ENCODE measurements at places on chromosomes 7 and 10. TPM values are rescaled to one million over a fixed set of nuclear protein-coding genes. Genes with fewer than 3 reads are reported as not detected.

DNA sequence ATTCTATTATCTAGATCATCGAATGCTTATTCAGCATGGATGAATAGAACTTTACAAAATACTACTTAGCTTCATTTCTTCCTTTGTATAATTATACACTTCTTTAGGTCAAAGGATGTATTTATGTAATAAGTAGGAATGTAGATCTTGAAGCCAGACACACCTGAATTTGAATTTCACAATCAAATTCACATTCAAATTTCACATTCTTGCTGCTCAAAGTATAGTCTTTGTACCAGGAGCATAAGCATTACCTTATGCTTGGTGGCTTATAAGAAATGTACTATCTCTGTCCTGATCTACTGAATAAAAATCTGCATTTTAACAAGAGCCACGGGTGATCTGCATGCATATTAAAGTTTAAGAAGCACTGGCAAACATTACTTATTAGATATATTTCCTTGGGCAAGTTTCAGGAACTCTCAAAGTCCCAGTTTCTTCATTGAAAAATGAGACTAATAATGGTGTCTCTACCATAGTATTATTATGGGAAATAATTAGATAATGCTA is 112.8 kb downstream of the CACNA2D1 start:
- no peak for DNase-seq

DNA sequence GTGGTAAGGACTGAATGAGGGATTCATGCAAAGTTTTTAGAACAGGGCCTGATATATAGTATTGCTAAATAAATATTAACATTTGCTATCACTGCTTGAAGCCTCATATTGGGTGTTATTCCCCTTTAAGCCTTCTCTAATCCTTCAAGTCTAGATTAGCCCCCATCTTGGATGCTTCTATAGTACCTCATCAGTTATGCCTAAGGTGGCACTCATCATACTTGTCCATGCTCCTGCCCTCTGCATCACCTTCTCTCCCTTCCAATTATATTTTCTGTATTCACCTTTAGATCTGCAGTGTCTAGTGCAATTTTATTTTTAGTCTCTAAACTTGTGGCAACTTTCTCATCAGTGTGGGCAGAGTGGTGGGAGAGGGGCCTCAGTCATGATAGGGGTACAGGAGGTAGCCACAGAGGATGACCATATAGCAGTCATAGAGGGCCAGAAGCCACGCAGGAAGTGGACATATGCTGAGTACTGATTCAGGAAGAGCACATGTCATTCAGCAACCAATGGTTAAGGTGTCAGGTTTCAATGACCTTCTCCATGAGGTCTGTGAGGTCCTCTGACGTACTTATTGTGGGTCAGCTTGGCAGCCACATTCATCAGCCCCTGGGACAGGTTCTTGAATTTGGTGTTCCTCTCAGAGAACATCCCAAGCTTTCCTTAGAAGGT is 2.5 kb downstream of the ENTPD1 start:
- DNase-seq: no peak

- DNase-seq: no peak
Observed at GRCh38 chr10:30833628-30833970, 198.1 kb downstream of the ZNF438 start.

The IFIT3 gene
- total RNA-seq: 9.0 TPM
